Gastrocnemius medialis (tissue), 4 donors: ENCODE measurements at places on chromosomes 7 and 10.

DNA sequence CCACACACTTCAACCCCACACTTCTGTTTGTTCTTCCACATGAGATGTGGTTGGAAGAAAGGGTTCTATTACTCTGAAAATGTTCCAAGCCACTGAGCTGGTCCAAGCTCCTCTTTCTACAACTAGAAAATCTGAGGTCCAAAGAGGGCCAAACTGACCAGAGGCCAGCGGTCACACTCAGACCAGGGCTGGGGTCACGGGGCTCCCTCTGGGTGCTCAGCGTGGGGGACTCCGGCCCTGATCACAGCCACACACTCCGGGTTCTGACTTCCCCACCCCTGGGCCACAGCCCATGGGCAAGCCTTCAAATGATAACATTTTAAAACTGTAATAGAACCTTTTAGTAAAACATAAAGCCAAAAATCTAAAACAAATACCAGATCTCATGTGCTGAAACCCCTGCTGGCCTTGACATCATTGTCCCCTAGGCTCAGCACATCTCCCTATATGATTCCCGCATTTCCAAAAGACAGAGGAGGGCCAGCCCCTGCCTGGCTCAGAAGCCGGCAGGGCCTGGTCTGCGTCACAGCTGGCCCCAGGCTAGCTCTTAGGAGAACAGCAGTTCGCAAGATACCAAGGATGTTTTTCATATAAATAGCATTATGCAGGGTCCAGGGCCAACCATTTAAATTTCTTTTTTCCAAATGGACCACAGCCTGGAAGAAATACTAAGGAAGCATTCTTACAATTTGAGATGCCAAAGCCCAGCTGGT lies 3.3 kb downstream of the CRYGN start:
- H3K36me3 ChIP-seq = no peaks in the 10 kb centered on the region
- no peak overlapping the region for H3K4me3 ChIP-seq
- no peak overlapping the region for H3K27ac ChIP-seq
- peaks cover 27% of the 10 kb centered on the region for H3K27me3 ChIP-seq
- DNase-seq = no peak

DNA sequence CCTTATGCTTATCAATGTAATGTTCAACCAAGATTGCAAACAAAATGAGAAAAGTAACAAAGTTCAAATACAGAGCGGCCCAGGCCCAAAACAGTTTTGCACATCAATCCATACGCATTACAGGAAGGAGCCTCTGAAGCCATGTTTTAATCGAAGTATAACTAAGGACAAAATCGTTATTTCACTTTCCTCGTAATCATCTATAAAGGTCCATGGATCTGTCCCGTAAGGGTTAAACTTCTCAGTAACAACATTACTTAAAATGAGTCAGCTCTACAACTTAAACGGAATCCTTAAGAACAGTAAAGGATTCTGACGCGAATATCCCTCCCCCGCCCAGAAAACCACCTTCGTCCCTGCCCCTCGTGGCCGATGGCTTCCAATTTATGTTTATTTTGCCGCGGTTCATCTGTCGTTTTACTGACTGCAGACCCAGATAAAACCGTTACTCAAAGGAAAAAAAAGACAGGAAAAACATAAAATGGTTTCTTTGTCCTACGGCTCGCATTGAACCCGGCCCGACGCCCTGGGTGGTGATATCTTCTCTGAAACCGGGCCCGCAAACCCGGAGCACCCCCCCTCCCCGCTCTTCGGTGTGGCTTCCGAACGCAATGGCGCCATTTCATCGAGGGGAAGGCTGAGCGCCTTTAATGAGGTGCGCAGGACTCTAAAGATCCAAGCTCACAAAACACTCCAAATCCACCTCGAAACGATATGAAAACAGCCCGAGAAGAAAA lies 1.1 kb downstream of the HNRNPA2B1 start:
- peak overlapping the region; percentile 95 for H3K4me3 ChIP-seq
- peaks cover 53% of the 10 kb centered on the region for H3K4me1 ChIP-seq
- H3K36me3 ChIP-seq = peaks cover 2% of the 10 kb centered on the region
- H3K27ac ChIP-seq = peak overlapping the region; percentile 99

- no peak for DNase-seq
- H3K4me3 ChIP-seq = no peak overlapping the region
- no peaks in the 10 kb centered on the region for H3K36me3 ChIP-seq
- no peak overlapping the region for H3K27ac ChIP-seq
- peaks cover 35% of the 10 kb centered on the region for H3K27me3 ChIP-seq
- H3K4me1 ChIP-seq = peaks cover 8% of the 10 kb centered on the region
Measured at GRCh38 chr7:108459922-108460551, 3.8 kb upstream of the NRCAM start.

GRCh38 chr7:94432817-94433216 lies 38.1 kb downstream of the COL1A2 start:
- H3K27ac ChIP-seq = no peak overlapping the region

DNA sequence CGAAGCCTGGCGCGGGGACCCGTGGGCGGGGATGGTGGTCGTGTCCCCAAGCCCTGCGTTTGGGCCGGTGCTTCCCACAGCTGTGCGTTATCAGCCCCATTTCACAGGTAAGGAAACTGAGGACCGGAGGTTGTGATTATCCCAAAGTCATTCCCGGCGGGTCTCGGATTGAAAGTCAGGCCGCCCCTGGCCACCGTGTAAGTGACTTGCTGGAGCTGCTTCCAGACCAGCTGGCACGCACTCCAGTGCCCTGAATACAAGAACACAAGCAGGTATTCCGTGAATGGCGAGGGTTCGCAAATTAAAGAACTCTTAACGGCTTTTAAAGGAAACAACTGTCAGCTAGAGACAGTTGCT lies 675 bp upstream of the ATE1 start:
- peak; percentile 46 for DNase-seq
- no peaks in the 10 kb centered on the region for H3K27me3 ChIP-seq
- H3K36me3 ChIP-seq = no peaks in the 10 kb centered on the region

GRCh38 chr7:54477083-54477482 lies 65.1 kb upstream of the VSTM2A start:
- no peak overlapping the region for H3K27ac ChIP-seq
- H3K4me1 ChIP-seq = no peaks in the 10 kb centered on the region
- no peaks in the 10 kb centered on the region for H3K27me3 ChIP-seq
- no peaks in the 10 kb centered on the region for H3K36me3 ChIP-seq
- no peak for DNase-seq

GRCh38 chr7:87140271-87140748 lies 11.9 kb upstream of the DMTF1 start:
- H3K4me3 ChIP-seq = no peak overlapping the region
- H3K36me3 ChIP-seq = no peaks in the 10 kb centered on the region
- no peaks in the 10 kb centered on the region for H3K27me3 ChIP-seq
- H3K27ac ChIP-seq = no peak overlapping the region

DNA sequence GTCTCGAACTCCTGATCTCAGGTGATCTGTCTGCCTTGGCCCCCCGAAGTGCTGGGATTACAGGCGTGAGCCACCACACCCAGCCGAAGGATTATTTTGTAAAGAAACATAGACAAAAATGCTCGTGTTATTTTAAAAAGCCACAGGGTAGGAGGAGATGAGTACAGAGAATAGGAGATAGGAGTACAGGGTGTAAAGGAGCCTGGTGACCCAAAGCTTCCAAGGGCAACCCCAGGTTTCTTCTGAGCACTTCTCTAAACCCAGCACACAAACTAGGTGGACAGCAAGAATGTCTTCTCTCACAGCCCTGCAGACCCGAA lies 54.7 kb downstream of the ZNF467 start:
- H3K4me1 ChIP-seq = peaks cover 40% of the 10 kb centered on the region
- H3K36me3 ChIP-seq = no peaks in the 10 kb centered on the region
- H3K27ac ChIP-seq = no peak overlapping the region
- no peaks in the 10 kb centered on the region for H3K27me3 ChIP-seq
- DNase-seq = no peak
- H3K4me3 ChIP-seq = no peak overlapping the region

DNA sequence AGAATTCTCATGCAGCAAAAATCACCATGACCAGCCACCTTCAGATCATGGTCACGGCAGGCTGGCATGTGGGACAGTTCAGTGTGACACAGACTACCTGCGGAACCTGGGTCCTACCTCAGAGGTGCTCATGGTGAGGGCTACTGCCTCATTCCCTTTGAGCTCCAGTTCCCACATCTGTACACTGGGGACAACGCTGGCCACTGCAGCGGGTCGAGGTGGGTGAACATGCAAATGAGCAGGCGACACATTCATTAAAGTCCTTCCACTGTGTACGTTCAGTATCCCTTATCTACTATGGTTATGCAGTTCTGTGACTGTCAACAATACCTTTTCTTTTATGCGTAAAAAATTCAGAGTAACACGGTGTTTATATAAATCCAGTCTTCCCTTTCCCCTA lies 218.7 kb upstream of the AOAH start:
- peaks cover 11% of the 10 kb centered on the region for H3K4me1 ChIP-seq
- H3K36me3 ChIP-seq = no peaks in the 10 kb centered on the region
- H3K27me3 ChIP-seq = no peaks in the 10 kb centered on the region
- no peak overlapping the region for H3K27ac ChIP-seq
- DNase-seq = no peak

DNA sequence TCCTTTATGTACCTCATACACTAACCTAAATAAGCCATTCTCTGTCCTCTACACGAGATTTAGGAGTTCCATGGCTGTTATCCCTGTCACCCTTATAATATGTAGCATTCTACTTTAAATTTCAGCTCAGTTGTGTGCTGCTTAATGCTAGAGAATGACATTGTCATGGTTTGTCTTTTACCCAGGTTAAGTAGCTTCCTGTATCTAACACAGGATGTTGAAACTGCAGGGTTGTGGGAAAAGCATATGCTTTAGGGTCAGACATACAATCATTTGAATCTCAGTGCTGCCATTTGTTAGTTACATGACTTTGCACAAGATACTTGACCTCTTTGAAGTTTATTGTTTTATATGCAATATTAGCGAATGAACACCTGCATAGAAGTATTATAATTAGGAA lies 235.1 kb upstream of the CACNA2D1 start:
- no peak for DNase-seq
- H3K27me3 ChIP-seq = no peaks in the 10 kb centered on the region
- no peaks in the 10 kb centered on the region for H3K4me1 ChIP-seq
